MG63 (cell line): ENCODE measurements at places on chromosomes 2 and 18. TPM values are rescaled to one million over a fixed set of nuclear protein-coding genes. Genes with fewer than 3 reads are reported as not detected.

Gene GRHL1
- total RNA-seq: 0.46 TPM in 1 of 2 replicates, not detected in the other

Gene CERKL
- not detected in 2 replicates for total RNA-seq

Gene SERPINB2
- not detected in 2 replicates for total RNA-seq

Gene UGT1A10
- 0.27 and 0.33 TPM in 2 replicates for total RNA-seq

Gene SLC5A7
- total RNA-seq: not detected in 2 replicates

Gene NT5DC4
- not detected in 2 replicates for total RNA-seq

Gene EMILIN1
- total RNA-seq: 91.6 and 144 TPM in 2 replicates

Gene ELOA2
- total RNA-seq: not detected in 2 replicates

Gene OTOF
- not detected in 2 replicates for total RNA-seq

Gene RAD51AP2
- not detected in 2 replicates for total RNA-seq

Gene CYP27A1
- 7.7 and 8.9 TPM in 2 replicates for total RNA-seq

Gene GPBAR1
- total RNA-seq: not detected in 2 replicates

Gene RESP18
- total RNA-seq: not detected in 2 replicates

Gene FIGN
- total RNA-seq: 0.07 and 0.16 TPM in 2 replicates

Gene OSR1
- total RNA-seq: not detected in 2 replicates

Gene SIX3
- total RNA-seq: not detected in 2 replicates

Gene SFT2D3
- 8.7 and 9.2 TPM in 2 replicates for total RNA-seq

Gene SLC30A3
- total RNA-seq: not detected in 2 replicates

Gene ERFE
- total RNA-seq: 11.1 and 24.6 TPM in 2 replicates

Gene ABCG5
- total RNA-seq: not detected in 2 replicates

Gene ANKRD30B
- total RNA-seq: 0.13 and 0.67 TPM in 2 replicates

Gene POTEC
- not detected in 2 replicates for total RNA-seq

Gene STPG4
- not detected in 2 replicates for total RNA-seq

Gene NAT8
- total RNA-seq: not detected in 2 replicates

Gene ATP6V1C2
- not detected in 2 replicates for total RNA-seq

Gene PCARE
- total RNA-seq: not detected in 2 replicates

Gene CCDC74A
- total RNA-seq: 2.7 and 6.5 TPM in 2 replicates
